ENCODE measurements at places on chromosomes 2 and 18.

DNA sequence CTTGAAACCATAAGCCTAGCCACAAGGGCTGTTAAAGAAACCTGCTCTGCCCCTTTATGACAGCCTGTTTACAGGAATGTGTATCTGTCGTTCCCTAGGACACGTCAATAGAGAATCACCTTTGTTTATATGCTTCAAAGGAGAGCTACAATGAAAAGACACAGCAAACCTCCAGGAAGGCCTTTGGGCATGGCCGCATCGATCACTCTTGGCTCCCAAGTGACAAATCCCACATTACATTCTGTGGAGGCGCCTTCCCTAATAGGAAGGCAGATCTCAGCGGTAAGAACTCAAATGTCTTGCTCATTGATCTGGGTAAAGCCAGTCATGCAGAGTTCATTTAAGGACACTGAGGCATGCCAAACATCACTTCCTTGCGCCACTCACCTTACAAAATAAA, 26.5 kb downstream of the KIAA2012 start:
- no peak for DNase-seq

DNA sequence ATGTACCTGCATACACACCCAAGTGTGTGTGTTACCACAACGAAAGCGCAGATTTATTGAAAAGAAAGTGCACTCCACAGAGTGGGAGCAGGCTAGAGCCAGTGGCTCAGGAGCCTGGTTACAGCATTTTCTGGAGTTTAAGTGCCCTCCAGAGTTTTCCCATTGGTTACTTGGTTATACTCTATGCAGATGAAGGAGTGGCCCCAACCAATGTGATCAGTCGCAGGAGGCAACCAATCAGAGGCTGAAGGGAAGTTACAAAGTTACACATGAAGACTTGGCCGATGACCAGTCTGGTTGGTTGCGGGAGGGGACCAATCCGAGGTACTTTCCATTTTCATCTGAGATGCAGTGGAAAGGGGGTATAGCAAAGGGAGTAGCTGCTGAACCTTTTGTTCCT, 13.5 kb upstream of the PRLH start:
- DNase-seq = no peak

- DNase-seq = no peak
Observed at GRCh38 chr2:102940684-102941083, 178.9 kb downstream of the TMEM182 start.

DNA sequence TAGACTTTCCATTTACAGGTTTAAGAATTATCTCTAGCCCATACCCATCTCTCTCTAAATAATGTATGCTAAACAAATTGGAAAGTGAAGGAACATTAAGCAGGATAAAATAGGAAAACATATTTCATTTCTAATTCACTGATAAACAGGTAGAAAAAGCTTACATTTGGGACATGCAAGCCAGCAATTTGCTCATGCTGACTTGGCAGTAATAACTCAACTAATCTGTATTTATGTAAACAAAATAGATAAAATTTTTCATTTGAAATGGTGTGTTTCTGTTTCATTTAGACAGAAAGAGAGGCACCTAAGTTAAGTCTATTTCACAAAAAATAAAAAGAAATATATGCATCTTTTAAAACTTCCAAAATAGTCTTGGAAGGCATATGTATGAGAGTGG, 877.3 kb upstream of the LRRTM1 start:
- no peak for DNase-seq

GRCh38 chr2:955829-956731, 5.4 kb downstream of the SNTG2 start:
- no peak for DNase-seq

DNA sequence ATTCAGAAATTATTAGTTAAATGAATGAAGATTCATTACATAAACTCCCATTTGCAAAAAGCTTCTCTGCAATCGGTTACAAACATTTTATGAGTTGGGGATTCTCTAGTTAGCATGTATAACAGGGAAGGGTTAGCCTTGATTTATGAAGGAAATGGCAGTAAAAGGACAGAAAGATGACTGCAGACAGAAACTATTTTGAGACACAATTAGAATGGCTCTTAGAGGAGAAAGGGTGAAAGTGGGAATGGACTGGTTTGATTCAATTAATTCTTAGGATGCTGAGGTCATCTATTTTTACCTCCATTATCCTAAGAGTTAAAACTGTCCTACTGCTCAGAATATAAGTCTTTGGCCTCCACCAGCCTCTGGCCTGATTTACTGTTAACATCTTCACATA, 250.8 kb upstream of the DLGAP1 start:
- no peak for DNase-seq

GRCh38 chr2:182868054-182868796, 1.8 kb upstream of the FRZB start:
- DNase-seq = no peak

GRCh38 chr18:38241736-38242135, 676.1 kb upstream of the CELF4 start:
- DNase-seq = no peak

DNA sequence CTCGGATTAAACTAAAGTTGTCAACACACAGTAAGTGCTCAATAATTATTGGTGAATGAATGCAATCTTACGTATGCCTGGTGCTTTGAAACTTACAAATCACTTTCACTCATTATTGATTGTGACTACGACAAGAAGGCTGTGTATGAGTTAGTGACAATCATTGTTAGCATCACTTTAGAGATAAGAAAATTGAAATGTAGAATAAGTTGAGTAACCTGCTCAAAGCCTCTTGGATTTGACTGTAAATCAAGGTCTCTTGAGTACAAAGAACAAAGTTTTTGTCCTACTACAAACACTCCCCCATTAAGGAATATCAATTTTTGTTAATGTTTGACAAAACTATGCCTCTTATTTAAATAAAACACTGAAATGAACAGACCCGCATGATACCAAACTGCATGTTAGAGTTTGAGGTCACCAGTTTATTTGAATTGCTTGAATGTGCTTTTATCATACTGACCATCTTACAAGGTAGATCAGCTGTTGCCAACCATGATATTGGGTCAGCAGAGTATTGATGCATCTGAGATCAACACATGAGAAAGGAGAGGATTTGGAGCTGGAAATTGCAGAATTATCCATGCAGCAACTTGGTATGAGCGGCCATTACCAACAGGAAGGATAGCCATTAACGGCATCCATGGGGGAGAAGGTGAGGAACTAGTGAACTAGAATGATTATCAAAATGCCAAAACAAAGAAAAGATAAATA, 142.1 kb downstream of the IRS1 start:
- no peak for DNase-seq

- DNase-seq = no peak
Observed at GRCh38 chr2:166351319-166351718, 24.4 kb downstream of the SCN9A start.

DNA sequence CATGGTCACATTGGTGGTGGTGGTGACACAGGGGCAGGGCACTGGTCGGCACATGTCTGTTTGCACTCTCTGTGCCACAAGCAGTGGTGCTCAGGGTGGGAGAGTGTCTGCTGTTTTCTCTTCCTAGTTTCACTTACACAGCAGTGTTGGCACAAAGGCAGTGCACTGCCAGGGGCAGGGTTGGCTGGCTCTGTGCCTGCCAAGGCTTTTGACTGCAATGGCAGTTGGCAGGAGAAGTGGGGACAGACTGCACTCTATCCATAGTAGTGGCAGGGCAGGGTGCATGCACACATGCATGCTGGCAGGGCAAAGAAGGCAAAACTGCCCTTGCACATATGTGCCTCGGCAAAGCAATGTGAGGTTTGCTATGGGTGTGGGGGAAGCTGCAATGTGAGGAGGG, 635.9 kb downstream of the SUCLG1 start:
- no peak for DNase-seq

DNA sequence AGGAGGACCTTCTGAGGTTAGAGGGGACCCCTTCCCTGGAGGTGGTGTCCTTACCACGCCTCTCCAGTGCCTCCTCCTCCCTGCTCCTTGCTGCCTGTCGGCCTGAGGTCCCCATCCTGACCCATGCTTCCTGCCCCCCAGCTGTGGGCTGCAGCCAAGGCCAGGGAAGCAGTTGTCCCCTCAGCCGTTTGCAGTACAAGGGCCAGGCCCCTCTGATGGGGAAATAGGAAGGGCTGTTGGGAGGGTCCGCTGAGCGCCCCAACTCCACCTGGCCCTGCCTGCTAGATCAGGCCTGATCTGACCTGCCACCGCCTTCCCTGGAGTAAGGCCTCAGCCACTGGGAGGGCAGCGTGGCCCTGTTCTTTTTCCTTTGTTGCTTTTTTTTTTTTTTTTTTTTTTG, 219.8 kb downstream of the KLHL29 start:
- DNase-seq = no peak

DNA sequence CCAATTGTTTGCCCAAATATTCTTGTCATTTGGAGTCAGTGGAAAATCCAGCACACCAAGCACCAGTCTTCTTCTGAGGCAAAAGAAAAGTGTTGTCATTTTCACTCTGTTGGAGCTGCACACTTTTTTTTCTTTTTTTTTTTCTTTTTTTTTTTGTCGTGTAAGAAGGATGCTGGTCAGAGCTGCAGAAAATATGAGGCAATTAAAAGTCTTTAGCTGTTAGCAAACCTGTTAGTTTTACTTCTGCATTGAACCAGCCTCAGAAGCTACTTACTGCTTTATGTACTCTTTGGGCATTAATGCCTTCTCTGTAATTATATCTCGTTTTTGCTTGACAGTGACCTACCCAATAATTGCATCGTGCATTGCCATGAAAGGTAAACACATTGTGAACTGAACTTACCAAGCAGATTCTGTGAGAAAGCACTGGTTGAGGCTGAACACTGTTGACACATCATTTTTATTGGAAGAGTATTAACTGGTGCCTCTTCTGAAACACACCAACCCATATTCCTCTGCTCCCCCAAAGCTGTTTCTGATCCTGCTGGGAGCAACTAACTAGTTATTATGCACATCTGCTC, 165.4 kb downstream of the CAPN13 start:
- no peak for DNase-seq

- no peak for DNase-seq
Observed at GRCh38 chr18:9741406-9741792, 33.3 kb downstream of the RAB31 start.

GRCh38 chr2:63053889-63054602, 3.4 kb downstream of the OTX1 start:
- no peak for DNase-seq

DNA sequence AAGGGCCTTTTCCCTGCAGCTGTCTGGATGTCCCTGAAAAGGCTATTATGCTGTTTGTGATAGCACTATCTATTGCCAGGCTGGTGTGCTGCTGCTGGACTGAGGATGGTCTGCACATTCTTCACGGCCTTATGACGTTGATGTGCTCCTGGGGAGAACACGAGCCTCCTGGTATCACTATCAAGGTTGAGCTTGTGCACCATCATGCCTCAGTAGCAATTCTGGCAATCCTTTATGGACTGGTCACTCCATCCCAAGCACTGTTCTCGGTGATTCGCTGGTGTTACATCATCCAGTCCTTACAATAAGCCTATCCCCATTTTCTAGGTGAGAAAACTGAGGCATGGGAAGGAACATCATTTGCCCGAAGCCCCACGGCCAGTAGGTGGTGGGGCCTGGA, 18.2 kb upstream of the CCBE1 start:
- DNase-seq = no peak

- no peak for DNase-seq
Observed at GRCh38 chr18:26711756-26712155, 153.8 kb downstream of the AQP4 start.

GRCh38 chr18:48170651-48171050, 238.5 kb downstream of the ZBTB7C start:
- no peak for DNase-seq

Measured in T-helper 2 cell treated with Interferon-gamma antibody and Interleukin-4, amounts not matched to agents 5 μg/mL and 100 μg/mL, for 36 hours (primary cell).